ENCODE measurements at places on chromosomes 2 and 18.
A peak's percentile ranks its signal among the peaks of the same experiment; 100 is the strongest.

GRCh38 chr2:134660626-134661402, 58.0 kb downstream of the TMEM163 start:
- no peak for DNase-seq

- DNase-seq = no peak
Measured at GRCh38 chr18:23250893-23251656, 115.8 kb downstream of the CABLES1 start.

GRCh38 chr2:55865096-55865835, 58.3 kb downstream of the EFEMP1 start:
- DNase-seq = no peak

DNA sequence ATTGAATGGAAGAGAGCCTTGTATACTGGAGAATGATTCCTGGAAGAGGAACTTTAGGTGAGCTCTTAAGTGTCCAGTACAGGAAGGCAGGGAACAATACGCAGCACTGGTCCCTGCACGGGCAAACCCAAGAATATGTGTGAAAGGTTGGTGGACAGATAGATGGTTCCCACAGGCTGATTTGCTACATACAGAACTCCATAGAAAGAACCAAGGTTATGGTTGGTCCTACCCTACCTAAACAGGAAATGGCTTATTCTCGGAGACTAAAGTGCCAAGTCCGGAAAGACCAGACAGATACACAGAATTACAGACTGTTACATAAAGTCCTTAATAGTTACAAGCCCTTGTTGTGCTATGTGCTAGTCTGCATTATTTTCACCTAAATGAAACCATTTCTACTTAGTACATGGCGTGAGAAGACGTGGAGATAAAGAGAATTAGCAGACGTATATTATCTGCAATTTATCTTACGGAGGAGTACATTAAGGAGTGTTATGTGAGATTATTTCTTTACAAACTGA, 1.2 kb downstream of the REV1 start:
- DNase-seq = no peak

- DNase-seq = no peak
Measured at GRCh38 chr2:58032016-58032763, 14.4 kb upstream of the VRK2 start.

- DNase-seq = no peak
Measured at GRCh38 chr18:38572554-38573111, 1007.0 kb upstream of the CELF4 start.

DNA sequence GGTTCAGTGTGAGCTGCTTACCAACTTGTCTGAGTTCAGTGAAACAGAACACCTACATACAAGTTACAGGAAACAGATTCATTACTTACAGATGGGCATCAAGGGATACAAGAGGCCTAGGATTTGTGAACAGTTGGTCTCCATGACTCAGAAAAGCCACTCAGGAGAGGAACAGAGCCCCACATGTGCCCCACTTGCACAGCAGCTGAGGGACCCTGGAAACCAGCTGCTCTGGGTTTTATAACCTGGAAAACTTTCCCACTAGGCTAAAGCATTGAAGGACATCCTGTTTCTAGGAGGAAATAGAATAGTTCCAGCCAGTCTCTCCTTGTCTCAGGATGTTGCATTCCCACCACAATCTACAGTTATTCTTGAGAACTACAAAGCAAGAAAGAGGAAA, 530.0 kb downstream of the ZNF804A start:
- DNase-seq = no peak

DNA sequence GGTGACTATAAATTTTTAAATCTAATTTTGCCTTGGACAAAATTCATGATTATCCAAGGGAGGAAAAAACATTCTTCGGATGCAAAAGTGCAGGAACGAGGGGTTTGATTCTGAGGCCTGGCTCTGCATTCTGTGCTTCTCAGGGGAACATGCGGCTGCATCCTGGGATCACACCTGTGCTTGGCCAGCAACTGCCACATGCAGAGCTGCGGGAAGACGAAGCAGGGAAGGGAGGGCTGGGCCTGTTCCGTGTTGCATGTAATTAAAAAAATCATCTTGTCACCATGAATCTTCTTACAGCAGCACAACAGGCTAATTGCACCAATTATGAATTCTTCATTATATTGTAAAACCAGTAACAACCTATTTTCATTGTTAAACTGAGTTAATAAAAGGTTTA, 158.0 kb upstream of the ALKAL2 start:
- DNase-seq = no peak

DNA sequence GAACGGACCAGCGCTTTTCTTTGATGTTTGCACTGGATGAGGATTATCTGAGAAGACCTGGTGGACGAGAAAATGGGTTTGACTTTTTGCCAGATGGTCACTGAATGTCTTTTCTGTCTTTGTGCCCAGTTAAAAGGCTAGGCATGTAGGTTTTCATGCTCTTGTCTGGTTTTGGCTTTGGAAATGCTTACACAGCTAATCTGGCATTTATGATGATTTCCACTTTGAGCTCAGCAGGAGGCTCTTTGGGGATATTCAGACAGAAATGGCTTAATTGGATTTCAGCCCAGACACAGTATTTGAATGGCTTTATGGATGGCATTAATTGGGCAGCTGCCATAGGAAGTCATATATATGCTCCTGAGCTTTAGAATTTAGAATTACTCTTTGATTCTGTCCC, 59.6 kb downstream of the NCK2 start:
- no peak for DNase-seq

DNA sequence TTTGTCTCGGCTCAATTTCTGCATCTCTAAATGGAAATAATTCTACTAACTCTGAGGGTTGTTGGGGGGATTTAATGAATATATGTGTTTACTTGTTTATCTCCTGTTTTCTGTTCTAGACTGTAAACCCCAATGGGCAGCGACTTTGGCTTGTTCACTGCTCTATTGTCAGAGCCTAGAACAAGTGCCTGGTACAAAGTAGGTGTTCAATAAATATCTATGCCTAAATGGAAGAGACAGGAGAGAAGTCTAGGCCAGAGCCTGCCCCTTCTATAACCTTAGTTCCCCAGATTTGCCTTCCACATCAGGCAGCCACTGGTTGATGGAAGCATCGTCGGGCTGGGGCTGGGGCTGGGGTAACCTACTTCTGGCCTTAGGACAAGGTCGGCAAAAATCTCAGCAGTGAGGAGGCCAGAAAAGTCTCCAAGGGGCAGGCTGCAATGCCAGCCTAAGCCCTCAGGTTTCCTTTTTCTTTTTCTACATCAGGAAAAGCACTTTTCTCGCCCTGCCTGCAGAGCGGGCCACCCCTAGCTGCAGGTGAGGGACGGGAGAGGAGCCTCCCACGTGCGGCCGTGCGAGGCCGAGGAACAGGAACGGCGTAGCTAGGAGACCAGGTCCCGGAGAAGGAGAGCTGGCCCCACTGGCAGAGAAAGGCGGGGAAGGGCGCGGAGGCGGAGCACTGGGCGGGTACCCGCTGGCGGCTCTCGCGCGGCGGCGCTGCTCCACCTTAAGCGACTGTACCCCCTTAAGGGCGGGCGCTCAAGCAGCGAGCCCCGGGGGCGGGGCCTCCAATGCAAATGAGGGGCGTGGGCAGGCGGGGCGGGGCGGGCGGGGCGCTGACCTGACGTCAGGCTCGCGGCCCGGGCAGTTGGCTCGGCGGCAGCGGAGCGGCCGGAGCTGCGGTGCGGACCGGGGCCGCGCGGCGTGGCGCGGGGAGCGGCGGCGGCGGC, at the start of gene CNNM4:
TSS of gene CNNM4 (plus strand) at position 867 of the 950 bp plus-strand sequence. CDS start 98 bp downstream, outside the sequence.
- DNase-seq = peak; percentile 88

GRCh38 chr18:68172842-68173549, 541.9 kb downstream of the TMX3 start:
- DNase-seq = no peak

DNA sequence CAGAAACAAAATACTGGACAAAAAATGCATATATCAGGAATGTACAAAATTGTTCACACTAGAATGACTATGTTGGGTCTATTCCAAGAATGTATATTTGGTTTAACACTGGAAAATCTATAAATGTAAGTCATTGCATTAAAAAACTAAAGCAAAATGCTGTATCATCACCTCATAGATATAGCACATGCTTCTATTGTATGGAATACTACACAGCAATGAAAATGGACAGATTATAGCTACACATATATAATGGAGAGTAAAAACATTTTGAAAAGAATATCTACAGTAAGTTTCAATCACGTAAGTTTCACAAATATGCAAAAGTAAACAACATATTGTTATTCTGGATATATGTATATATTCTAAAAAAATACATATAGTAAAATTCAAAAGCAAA, 91.8 kb downstream of the ACVR1C start:
- no peak for DNase-seq

DNA sequence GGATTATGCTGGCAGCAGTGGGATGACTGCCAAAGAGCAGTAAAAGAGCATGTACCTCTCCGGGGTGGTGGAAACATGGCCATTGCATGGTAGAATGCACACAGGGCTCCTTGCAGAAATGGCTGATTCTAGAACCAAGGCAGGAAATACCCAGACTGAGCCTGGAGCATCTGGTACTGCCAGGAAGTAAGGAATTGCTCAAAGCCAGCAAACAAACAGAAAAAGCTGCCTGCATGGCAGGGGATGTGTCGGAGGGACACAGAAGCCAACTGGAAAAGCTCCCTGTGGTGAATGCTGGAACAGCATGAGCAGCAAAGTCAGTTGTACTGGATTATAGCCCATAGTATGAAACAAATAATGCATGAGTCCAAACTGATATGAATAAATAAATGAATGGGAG, 78.0 kb upstream of the NFATC1 start:
- DNase-seq = no peak

DNA sequence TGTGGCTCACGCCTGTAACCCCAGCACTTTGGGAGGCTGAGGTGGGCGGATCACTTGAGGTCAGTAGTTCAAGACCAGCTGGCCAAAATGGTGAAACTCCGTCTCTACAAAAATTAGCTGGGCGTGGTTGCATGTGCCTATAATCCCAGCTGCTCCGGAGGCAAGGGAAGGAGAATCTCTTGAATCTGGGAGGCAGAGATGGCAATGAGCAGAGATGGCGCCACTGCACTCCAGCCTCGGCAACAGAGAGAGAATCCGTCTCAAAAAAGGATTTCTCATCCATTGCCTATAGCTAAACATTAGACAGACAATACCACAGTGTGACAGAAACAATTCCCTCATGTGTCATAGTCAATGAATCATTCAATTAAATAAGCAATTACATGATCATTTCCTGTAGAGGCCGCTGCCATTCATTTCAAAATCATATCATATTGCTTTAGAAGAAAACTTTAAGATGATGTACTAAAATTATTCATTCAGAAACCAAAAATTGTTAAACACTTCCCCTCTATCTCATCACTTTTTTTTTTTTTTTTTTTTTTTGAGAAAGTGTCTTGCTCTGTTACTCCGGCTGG, 69.5 kb upstream of the TGIF1 start:
- no peak for DNase-seq

DNA sequence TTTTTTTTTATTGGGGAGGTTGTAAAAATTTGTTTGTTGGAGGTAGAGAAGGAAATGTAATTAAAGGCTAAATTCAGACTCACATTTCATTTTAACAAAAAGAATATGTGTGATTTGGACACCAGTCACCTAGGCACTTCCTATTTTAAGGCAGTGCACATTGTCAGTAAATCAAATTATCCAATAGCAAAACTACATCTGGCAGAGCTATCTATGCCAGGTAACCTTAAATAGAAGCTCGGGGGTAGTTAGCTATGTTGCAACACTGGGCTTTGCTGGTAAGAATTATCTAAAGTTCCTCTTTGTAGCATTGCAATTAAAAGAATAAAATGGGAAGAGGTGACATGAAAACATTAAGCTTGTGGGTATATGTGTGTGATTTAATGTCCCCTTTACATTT, 1064.4 kb upstream of the ZEB2 start:
- DNase-seq = no peak

GRCh38 chr18:58335821-58336220, 291.8 kb downstream of the NEDD4L start:
- no peak for DNase-seq

DNA sequence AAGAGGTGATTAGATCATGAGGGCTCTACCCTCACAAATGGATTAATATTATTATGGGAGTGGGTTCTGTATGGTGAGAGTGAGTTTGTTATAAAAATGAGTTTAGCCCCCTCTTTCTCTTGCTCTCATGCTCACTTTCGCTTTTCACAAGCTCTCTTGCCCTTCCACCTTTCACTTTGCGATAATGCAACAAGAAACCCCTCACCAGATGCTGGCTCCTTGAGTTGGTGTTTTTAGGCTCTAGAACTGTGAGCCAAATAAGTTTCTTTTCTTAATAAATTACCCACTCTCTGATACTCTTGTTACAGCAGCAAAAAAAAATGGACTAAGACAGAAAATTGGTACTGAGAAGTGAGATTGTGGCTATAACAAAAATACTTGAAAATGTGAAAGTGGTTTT, 106.5 kb downstream of the EHBP1 start:
- no peak for DNase-seq

GRCh38 chr2:1809726-1810125, 65.4 kb upstream of the PXDN start:
- DNase-seq = no peak

DNA sequence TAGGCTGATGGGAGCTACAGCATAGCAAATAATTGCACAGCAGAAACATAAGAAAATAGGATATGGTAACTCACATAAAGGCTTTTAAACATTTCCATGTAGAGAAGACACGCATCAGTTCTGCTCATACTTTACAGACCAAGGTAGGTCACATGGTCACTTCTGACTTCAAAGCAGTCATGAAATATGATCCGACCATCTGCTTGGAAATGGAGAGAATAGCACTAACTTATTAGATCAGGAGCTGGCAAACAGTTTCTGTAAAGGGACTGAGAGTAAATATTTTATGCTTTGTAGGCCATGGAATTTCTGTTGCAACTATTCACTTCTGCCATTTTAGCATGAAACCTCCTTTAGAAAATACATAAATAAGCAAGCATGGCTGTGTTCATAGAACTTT, 936.6 kb upstream of the FANCL start:
- no peak for DNase-seq

GRCh38 chr2:88892788-88893187, 201.3 kb downstream of the RPIA start:
- no peak for DNase-seq

DNA sequence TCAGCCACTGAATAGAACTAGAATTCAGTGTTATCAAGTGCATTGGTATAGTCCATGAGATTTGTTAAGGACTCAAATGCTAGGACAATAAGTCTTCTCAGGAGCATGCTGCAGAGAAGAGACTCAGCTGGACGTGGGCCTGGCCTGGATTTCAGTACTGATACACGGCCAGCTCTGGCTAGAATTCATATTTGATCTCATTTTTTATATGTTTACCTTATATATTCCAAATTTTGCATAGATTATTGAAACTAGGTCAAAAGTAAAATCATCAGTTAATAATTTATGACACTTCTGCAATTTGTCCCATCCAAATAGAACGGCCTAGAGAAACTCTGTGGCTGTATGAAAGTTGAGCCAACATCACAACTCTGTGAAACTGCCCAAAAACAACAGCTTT, 262.0 kb downstream of the DLGAP1 start:
- no peak for DNase-seq

DNA sequence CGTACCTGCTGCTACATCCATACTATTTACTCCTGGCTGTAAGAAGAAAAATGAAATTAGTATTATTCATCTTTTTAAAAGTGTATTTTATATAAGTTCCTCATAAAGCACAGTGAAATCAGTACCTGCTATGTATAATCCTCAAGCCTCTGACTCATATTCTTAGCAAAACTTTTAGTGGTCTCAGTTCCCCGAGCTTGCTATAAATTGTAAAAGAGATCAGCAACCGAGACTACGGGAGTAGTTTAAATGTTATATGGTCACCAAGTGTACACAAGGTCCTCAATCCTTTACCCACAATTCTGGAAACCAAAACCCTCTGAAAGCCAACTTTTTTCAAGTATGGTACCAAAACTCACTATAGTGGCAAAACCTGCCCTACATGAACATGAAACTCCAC, 24.2 kb downstream of the PRPF40A start:
- DNase-seq = no peak

- no peak for DNase-seq
Measured at GRCh38 chr2:181404472-181404871, 52.7 kb upstream of the ITGA4 start.
